ENCODE measurements at places on chromosomes 3 and 15. TPM values are rescaled to one million over a fixed set of nuclear protein-coding genes. Genes with fewer than 3 reads are reported as not detected.

The RHOV gene
- total RNA-seq: not detected

The CPA3 gene
- total RNA-seq: not detected

The SAMMSON gene
- not detected for total RNA-seq

The TLR9 gene
- total RNA-seq: not detected

The MUC4 gene
- not detected for total RNA-seq

The FAM3D gene
- total RNA-seq: not detected

The LDHAL6B gene
- not detected for total RNA-seq

The GOLGA6D gene
- total RNA-seq: not detected
